ENCODE measurements at places on chromosomes 12 and 14.

DNA sequence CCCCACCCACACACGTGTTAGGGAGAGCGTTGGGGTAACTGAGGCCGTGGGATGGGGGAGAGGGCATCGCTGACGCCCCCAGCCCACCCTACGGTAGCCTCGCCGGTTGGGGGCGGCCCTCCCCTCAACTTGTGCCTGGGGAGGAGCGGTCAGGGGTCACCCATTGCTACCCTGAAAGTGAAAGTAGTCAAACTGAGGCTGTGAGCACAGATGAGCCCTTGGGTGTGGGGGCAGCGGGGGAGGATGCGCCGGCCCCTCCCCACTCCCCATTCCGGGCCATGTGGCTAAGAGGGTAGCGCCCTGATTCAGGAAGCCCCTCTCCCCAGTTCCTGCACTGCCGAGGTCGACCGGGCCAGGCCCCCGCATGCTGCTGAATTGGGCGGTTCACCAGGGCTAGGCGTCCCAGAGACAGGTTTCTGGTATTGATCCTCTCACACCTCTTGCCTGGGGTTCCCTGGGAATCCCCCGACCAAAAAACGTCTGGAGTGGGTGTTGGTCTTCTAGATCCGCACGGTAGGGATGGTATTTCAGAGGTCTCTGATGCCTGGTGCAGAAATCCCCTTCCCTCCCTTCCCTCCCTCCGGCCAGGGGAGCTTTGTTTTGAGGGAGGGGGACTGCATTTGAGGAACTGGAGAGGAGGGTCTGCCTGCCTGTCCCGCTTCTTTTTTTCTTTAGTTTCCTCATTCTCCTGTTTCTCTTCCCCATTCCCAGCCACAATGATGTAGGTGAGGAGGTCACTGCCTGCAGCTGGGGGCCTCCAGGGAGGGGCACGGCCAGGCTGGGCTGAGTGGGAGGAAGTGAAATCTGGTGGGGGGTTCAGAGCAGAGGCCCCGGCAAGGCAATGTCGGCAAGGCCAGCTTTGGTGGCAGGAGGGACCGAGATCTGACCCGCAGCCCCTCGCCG, 1.0 kb downstream of the SH2B3 start:
- no peak for DNase-seq

- DNase-seq: no peak
These were observed 103.4 kb upstream of the MAP1LC3B2 start for GRCh38 chr12:116455540-116456329.

DNA sequence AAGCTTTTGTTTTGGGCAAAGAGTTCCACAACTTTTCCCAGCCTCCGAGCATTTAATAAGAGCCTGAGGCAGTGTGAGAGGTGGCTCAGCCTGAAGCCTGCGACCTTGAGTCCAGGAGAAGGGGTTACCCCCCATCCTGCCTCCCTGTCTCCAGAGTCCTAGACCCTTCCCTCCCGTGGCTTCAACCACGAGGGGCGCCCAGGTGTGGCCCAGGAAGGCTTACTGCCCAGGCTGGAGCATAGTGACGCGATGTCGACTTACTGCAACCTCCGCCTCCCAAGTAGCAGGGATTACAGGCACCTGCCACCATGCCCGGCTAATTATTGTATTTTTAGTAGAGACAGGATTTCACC, 641 bp downstream of the LRRC43 start:
- DNase-seq: no peak

DNA sequence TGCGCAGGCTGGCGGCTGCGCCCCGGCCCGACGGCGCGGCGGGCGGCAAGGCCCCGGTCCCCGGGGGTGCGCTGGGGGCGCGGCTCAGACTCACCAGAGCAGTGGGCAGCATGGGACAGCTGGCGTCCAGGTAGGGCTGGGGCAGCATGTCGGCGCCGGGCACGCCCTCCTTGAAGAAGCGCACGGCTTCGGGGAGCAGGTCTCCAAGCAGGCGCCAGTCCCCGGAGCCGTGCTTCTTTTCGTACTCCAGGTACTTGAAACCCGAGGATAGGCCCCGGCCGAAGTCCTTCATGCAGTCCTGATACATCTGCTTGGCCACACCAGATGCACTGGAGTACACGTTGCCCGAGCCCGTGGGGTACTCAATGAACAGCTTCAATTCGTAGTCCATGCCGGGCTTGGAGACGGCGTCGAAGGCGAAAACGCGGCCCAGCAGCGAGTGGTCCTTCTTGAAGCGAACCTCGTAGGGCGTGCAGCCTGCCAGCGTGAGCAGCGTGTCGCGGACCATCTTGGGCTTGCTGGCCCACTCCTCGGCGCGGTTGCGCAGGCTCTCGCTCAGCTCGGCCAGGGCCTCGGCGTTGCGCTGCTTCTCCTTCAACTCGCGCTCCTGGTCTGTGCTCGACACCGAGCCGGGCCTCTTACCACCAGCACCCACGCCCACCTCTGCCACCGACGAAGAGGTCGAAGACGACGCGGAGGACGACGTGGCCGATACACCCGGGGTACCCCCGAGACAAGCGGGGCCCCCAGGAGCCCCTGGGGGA, 2.2 kb downstream of the IRF2BPL start:
- no peak for DNase-seq

GRCh38 chr12:92370828-92371227, 225.2 kb upstream of the BTG1 start:
- no peak for DNase-seq

GRCh38 chr12:54385251-54385914, 850 bp upstream of the ZNF385A start:
- no peak for DNase-seq

DNA sequence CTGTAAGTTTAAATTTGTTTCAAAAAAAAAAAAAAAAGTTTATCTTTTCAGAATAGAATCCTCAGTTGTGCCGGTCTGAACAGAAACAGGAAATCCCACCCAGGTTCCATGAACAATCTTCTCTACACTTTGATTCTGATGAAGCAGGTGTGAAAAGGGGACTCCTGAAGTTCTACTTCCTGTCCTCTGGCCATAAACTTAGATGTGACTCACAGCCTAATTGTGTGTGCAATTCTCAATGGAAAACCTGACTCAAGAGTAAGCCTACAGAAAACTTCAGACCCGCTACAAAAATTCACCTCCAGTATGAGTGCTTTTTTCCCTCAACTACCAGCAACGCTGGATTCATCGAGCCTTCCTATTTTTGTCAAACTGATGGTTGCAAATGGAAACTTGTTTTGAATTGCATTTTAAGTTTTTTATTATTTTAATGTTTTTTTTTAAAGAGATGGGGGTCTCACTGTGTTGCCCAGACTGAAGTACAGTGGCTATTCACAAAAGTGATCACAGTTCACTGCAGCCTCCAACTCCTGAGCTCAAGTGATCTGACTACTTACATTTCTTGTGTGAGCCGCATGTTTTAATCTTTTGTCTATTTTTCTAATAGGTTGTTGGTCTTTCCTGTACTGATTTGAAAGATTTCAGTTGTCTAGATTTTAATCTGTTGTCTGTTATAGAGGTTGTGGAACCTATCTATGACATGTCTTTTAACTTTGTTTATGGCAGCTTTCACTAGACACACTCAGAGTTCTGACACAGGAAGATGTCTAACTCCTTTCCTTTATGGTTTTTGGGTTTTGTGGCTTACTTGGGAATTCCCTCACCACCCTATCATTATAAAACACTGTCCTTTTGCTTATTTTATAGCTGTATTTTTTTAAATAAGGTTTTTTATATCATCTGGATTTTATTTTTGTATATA, 37.6 kb downstream of the ATG14 start:
- no peak for DNase-seq

- no peak for DNase-seq
These were observed 139.4 kb upstream of the KRR1 start for GRCh38 chr12:75650595-75651341.

- no peak for DNase-seq
These were observed 42.0 kb downstream of the CKB start for GRCh38 chr14:103480595-103480994.

- no peak for DNase-seq
These were observed 1.8 kb downstream of the TBC1D30 start for GRCh38 chr12:64826234-64826633.

DNA sequence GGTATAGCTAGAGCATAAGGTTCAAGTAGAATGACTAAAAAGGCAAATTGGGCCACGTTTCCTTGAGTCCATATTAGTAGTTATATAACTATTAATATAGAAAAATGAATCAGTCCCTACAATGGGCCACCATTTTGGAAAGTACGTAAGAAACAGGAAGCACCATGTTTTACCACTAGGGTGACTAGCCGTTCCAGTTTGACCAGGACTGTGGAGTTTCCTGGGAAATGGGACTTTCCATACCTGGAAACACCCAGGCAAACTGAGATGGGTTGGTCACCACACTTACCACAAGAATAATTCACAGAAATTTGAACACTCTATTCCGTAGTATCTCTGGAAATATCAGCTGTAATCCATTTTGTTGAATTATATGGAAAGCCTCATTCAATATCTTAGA, 2.1 kb upstream of the MAGOHB start:
- DNase-seq: no peak

- no peak for DNase-seq
These were observed 18.0 kb upstream of the ATF7 start for GRCh38 chr12:53644133-53644532.

- no peak for DNase-seq
These were observed 62.9 kb upstream of the NID2 start for GRCh38 chr14:52131640-52132320.

DNA sequence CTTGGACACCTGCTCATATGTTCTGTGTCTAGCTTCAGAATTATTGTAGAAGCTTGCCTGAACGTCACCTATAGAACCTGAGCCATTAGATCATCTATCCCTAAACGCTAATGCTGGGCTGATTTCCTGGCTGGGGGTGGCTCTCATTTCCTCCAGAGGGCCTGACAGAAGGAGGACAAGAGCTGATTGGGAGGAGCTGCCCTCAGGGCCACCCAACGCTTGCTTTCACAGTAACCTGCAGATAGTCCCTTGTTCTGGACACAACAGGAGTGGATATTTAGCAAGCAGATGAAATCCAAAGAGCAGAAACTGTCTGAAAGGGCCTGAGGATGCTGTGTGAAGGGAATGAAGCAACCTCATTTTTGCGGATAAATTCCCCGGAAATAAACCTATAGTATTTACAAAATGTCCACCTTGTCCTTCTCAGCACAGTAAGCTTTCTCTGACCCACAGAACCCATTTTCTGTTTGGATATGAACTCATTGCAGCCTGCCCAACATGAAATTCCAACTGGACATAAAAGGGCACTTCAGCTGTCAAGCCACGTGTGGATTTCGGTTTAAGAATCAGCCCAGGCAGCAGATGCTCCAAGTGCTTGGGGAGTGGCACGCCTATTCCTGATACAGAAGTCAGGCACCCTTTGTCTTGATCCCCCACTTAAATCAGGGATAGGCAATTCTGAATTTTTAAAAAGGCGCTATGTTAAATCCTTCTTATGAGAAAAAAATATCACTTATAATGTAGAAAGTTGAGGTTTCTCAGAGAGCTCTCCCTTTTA, 32.8 kb upstream of the TUBA1C start:
- DNase-seq: no peak

- no peak for DNase-seq
These were observed 505.9 kb downstream of the FLRT2 start for GRCh38 chr14:86035882-86036281.

DNA sequence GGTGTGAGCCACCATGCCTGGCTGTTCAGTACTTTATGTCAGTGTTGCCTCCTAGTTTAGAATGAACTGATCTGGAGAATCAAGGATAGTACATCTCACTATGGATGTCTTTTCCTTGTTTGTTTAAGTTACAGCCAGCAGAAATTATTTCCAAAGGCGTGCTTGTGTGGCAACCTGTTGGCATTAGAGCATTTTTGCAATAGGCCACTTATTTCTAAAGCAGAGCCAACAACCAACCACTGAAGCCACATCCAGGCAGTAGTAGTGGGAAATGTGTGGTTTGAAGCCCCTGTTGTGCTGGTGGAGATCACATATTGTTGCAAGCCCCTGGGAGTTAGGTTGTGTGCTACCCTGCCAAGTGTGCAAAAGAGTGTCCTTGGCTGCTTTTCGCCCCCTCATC, 3.7 kb downstream of the ANO6 start:
- DNase-seq: no peak

GRCh38 chr12:90126125-90126524, 417.5 kb upstream of the ATP2B1 start:
- DNase-seq: no peak

GRCh38 chr14:54301359-54301758, 95.4 kb upstream of the CDKN3 start:
- DNase-seq: no peak

GRCh38 chr12:64720884-64721283, 38.3 kb downstream of the GNS start:
- DNase-seq: no peak

DNA sequence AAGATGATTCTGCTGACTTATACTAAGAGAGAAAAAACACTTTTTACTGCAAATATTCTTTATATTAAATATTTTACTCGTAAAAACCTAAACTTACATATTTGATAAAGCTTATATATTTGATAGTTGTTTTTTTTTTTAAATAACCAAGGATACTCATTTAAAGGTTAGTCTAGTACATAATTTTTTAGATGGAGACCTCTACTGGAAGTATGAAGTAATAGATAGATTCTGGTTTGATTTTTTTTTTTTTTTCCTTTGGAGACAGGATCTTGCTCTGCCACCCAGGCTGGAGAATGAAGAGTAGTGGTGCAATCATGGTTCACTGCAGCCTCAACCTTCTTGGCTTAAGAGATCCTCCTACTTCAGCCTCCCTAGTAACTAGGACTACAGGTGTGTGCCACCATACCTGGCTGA, 16.4 kb downstream of the ARID2 start:
- no peak for DNase-seq

DNA sequence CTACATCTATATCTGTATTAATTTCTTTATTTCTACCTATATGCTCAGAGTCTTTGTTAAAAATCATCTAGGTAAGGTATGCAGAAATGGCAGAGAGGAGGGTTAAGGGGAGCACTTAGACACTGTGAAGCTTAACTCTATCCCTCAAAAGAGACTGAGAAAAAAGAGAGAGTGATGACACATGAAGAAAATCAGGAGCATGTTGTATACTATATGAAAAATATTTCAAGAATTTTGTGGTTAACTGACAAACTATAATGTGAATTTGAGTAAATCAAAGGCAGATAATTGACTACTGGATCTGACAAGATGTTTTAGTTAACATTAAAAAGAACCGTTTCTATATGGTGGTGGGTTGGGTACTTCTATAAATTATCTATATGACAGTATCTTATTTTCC, 1814.2 kb upstream of the SEL1L start:
- DNase-seq: no peak

GRCh38 chr14:102778338-102779083, 1.3 kb downstream of the TRAF3 start:
- no peak for DNase-seq

- no peak for DNase-seq
These were observed 564.0 kb downstream of the CCER1 start for GRCh38 chr12:90390947-90391346.

- DNase-seq: peak; percentile 54
These were observed 3.0 kb upstream of the IFI27L2 start for GRCh38 chr14:94132285-94132887.

Data from vagina (tissue), 2 donors.